ENCODE measurements at places on chromosomes 2 and 18.

DNA sequence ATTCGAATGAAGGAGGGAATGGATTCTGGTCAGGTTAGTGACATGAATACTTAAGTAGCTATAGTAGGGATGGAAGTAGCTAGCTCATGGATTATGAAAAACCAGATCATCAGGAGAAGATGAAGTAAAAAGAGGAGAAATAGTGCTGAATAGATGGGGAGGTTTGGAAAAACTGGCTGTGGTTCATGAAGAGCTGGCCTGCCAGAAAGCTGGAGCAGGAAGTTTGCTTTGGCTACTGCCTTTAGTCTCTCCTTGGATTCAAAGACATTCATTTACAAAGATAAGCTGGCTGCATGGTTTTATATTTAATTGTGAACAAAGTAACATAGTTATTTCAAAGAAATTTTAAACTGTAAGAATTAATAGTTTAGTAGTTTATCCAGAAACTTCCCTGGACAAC is 567.0 kb downstream of the RIT2 start:
- DNase-seq = no peak

DNA sequence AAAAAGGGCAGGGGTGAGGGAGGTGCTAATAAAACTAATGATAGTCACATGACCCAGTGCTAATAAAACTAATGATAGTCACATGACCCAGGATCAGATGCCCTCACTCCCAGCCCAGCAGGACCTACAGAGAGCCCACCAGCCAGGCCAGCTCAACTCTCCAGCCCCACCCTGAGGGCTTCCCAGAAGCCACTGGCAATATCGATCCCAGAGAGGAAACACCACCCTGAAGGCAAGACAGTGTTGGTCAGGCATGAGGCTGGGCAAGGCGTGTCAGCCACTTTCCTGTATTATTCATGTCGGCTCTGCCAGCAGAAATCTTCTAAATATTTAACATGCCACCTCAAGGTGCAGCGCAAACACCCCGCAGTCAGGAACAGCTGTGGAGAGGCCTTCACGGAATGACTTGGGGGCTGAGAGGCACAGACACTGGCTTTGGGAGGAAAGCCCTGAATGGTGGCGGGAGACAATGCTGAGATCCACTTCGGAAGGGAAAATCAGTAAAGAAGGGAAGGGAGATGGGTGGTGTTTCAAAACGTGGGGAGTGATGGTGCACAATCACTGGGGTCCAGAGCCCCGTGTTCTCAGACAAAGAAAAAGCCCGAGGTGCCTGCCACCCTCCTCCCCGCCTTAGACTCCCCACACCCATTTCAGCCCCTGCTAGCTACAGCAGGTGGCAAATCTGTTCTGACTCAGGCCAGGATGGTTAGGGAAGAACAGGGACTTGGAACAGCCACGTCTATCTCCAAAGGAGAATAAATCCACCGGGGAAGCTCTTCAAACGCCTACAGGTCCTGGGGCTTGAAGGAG is 1.4 kb downstream of the REEP1 start:
- DNase-seq = no peak

GRCh38 chr2:240813231-240813921 is 6.6 kb downstream of the KIF1A start:
- DNase-seq = no peak

DNA sequence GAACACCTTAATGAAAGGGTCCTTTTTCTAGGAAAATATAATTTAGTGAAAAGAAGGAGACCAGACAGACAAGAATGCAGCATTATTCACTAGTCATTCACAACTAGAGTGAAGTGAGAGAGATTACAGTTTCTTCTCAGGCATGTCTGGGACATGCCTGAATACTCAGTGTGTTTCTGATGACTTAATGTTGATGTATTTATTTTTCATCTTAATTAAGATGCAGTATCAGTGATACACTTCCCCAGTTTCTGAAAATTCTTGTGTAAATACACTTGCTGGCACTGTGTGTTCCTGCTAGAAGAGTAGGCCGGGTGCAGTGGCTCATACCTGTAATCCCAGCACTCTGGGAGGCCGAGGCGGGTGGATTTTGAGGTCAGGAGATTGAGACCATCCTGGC is 143.6 kb downstream of the MYO3B start:
- no peak for DNase-seq

Data from T-cell (primary cell).